Left lung (tissue), 14 donors: ENCODE measurements at places on chromosomes 3 and 15.

DNA sequence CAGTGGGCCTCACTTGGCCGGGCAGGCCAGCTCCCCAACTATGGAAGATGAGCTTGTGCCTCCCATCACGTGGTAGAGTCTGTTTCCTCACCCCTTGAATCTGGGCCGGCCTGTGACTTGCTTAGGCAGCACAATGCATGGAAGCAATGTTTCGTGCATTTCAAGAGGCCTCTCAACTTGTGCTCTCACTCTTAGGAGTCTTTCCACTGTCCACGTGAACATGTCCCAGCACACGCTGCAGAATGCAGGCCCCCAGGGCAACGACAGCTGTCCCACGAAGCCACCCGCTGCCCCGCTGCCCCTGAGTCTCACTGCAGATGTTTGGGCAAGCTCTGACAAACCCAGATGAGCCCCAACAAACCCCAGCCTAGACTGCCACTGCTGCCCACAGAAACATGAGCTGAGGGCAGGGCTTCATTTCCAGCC is 27.2 kb upstream of the SLC41A3 start:
- no peaks in the 10 kb centered on the region for H3K4me1 ChIP-seq
- no peaks in the 10 kb centered on the region for H3K27me3 ChIP-seq
- H3K27ac ChIP-seq, result no peak overlapping the region

DNA sequence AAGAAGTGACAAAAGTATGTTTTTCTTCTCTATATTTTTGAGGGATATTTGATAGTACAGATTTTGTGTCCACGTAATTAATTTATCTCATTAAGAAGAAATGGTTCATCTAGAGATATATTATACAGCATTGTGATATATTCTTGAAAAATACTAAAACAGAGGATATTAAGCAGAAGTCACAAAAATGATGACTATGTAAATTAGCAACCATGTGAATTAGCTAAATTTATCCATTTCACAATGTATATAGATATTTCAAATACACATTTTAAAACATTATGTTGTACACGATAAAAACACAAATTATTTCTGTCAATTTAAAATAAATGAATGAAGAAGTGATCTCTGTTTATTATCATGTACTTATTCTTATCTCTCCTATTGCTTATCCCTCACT is 989.5 kb downstream of the TUSC7 start:
- no peaks in the 10 kb centered on the region for H3K27me3 ChIP-seq
- no peaks in the 10 kb centered on the region for H3K4me1 ChIP-seq
- H3K27ac ChIP-seq, result no peak overlapping the region
- H3K36me3 ChIP-seq, result no peaks in the 10 kb centered on the region
- DNase-seq, result no peak

DNA sequence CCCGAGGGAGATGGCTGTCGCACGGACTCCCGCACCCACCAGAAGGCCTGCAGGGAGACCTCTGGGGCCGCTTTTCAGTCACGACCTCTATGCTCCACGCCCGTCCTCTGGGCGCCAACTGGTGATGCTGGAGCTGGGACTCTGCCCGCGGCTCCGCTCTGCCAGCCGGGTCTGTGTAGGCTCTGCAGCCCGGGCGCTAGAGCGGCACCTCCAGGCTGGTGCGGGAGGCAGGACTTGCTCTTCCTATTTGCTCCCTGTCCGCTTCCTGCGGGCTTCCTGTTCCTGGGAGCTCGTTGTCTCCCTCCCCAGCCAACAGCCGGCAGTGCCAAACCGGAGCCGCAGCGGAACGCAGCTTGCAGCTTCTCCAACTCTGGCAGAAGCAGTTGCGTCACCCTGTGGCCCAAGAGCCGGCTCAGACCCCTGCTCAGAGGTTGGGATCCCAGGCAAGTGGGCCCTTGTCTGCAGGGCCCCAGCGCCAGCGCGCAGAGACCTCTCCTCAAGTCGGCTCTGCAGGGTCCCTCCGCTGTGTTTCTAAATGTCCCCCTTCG is 285.9 kb downstream of the XXYLT1 start:
- DNase-seq, result peak; percentile 82
- H3K27me3 ChIP-seq, result no peaks in the 10 kb centered on the region
- H3K36me3 ChIP-seq, result no peaks in the 10 kb centered on the region
- H3K27ac ChIP-seq, result no peak overlapping the region

DNA sequence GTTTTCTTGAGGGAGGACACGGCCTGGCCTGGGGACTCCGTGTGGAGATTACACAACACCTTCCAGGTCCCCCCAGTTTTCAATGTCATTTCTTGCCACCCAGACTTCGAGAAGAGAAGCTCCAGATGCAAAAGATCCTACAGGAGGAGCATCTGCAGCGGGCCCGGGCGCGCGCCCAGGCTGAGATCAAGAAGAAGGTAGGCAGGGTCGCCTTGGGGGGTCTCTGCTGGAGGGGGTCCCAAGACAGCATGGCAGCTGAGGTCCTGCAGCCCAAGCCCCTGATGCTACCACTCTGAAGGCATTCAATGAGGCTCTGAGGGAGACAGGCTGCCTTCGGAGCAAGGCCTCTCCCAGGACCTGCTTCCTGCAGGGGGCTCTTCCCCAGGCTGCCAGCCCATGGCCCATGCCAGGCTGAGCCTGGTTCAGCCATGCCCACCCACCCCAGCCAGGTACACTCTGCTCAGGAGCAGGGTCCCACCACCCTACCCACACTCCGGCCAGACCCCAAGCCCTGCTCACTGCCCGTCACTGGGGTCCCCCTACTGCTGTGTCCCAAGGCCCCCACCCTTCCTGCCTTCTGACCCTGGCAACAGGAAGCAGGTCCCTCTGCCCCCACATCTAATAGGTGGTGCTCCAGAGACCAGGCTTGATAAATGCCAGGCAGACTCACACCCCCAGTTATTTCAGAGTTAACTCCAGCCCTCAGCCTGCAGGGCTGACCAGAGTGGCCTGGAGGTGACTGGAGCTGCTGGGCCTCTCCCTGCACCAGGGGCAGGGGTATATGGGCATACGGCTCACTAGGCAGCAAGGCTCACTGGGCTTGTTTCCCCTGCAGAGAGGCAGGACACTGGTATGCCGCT is 40.0 kb downstream of the ZXDC start:
- no peaks in the 10 kb centered on the region for H3K4me1 ChIP-seq
- no peak overlapping the region for H3K4me3 ChIP-seq
- H3K27me3 ChIP-seq, result no peaks in the 10 kb centered on the region
- H3K36me3 ChIP-seq, result peaks cover 81% of the 10 kb centered on the region
- no peak overlapping the region for H3K27ac ChIP-seq

DNA sequence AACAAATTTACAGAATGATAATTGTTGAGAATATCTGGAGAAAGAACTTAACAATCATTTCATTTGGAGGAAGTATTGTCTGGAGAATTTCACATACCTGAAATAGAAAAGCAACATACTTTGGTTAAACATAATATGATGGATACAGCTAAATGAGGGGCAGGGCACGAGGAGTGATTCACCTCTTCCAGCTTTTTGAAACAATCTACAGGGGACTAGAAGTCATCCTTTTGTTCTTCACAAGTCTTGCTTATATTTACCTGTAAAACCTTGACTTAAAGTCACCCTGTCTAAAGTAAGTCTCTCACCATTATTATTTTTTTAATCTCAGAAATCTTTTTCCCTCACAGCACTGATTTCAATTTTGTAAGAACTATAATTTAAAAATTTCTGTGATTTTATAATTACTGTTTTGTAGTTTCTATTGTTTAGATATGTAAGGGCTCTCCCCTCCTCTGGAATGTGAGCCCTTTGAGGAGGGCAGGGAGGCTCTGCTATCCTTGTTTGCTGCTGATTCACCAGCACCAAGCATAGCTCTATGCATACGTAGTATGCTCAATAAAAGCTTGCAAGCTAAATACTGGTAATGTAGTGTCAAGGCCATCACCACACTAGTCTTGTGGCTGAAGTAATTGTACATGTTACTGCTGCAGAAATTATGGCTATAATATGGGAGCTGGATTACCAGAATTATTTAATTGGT is 193.9 kb upstream of the THRB start:
- H3K36me3 ChIP-seq, result no peaks in the 10 kb centered on the region
- no peak for DNase-seq
- no peaks in the 10 kb centered on the region for H3K27me3 ChIP-seq
- no peak overlapping the region for H3K27ac ChIP-seq

DNA sequence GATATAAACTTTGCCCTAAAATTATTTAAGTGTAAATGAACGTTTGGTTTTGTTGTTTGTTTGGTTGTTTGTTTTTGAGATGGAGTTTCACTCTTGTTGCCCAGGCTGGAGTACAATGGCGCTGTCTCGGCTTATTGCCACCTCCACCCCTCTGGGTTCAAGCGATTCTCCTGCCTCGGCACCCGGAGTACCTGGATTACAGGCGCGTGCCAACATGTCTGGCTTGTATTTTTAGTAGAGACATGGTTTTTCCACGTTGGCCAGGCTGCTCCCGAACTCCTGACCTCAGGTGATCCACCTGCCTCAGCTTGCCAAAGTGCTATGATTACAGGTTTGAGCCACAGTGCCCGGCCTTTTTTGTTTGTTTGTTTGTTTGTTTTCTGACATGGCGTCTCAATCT is 87.9 kb upstream of the CHD2 start:
- H3K4me1 ChIP-seq, result no peaks in the 10 kb centered on the region
- peak overlapping the region; percentile 99 for H3K27ac ChIP-seq
- H3K36me3 ChIP-seq, result no peaks in the 10 kb centered on the region
- no peak for DNase-seq
- H3K27me3 ChIP-seq, result no peaks in the 10 kb centered on the region
- H3K4me3 ChIP-seq, result no peak overlapping the region

- no peak overlapping the region for H3K27ac ChIP-seq
- no peaks in the 10 kb centered on the region for H3K27me3 ChIP-seq
- no peaks in the 10 kb centered on the region for H3K4me1 ChIP-seq
- H3K4me3 ChIP-seq, result no peak overlapping the region
- DNase-seq, result no peak
Observed at GRCh38 chr15:23416349-23417276, 30.4 kb downstream of the GOLGA6L2 start.

DNA sequence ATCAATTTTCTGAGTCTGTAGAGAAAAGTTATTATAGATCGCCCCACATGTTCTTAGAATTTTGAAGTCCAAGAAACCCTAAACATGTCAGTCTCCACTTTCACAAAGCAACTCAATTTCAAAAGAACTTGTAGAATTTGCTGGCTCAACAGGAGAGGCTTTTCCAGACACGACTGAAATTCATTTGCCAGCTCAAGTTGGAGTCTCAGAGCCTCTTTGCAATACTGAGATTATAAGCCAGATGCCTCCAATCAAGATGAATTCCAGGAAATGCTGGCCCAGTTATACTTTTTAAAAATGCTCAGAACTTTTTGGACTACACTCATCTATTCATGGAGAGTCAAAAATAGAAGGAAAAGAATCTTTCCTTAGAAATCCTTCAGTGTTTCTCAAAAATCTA is 56.9 kb upstream of the NLGN1 start:
- no peaks in the 10 kb centered on the region for H3K36me3 ChIP-seq
- no peak overlapping the region for H3K27ac ChIP-seq
- H3K4me3 ChIP-seq, result no peak overlapping the region
- no peak for DNase-seq

GRCh38 chr3:64988188-64988587 is 300.4 kb upstream of the ADAMTS9 start:
- no peaks in the 10 kb centered on the region for H3K27me3 ChIP-seq
- no peak overlapping the region for H3K27ac ChIP-seq
- DNase-seq, result no peak
- no peaks in the 10 kb centered on the region for H3K4me1 ChIP-seq
- H3K36me3 ChIP-seq, result no peaks in the 10 kb centered on the region
- H3K4me3 ChIP-seq, result no peak overlapping the region

DNA sequence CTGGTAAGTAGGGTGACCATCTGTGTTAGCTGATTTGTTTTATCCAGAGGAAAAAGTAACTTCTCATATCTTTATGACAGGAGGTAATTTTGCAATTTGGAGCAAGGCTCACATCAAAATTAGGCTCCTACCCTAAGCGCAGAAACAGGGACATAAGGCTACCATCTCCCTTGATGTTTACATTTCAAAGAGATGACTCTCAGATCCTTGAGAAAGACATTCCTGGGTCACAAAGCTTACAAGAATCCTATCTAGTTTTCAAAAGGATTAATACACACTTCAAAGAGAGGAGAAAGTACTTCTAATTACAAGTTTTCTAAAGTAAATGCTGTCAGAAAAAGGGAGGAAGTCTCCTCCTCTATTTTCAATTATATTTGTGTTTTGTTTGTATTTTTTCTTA is 7.0 kb downstream of the ZPLD1 start:
- no peak overlapping the region for H3K27ac ChIP-seq
- no peak for DNase-seq
- no peaks in the 10 kb centered on the region for H3K27me3 ChIP-seq
- no peak overlapping the region for H3K4me3 ChIP-seq
- no peaks in the 10 kb centered on the region for H3K36me3 ChIP-seq
- H3K4me1 ChIP-seq, result no peaks in the 10 kb centered on the region

DNA sequence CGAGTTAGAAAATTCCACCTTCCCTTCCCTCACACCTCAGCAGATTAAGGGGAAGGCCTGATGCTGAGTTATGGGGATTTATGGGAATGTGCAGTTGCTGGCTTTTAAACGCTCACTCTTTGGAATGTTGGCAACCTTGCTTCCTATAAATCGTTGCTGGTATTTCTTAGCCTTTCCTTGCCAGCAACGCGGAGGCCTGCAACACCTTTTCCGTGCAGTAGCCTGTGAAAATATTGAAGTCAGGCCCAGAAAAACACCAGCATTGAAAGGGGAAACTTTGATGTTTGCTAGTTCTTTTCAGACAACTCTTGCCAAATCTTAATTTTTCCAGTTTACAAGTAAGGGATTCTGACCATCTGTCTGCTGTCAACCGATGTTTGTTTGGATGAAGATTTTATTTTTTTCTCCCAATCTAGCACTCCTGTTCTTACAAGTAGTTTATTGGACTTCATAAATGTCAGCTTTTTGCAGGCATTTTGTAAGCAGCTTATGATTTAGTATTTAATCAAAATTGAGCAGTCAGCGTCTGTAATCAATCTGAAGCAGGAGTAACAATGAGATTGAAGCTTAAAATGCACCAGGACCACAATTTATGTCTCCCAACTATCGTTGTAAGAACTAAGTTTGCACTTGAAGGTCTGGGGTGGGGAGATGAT is 251.0 kb downstream of the RPLP1 start:
- no peak overlapping the region for H3K4me3 ChIP-seq
- no peaks in the 10 kb centered on the region for H3K27me3 ChIP-seq
- no peak for DNase-seq
- H3K36me3 ChIP-seq, result no peaks in the 10 kb centered on the region

DNA sequence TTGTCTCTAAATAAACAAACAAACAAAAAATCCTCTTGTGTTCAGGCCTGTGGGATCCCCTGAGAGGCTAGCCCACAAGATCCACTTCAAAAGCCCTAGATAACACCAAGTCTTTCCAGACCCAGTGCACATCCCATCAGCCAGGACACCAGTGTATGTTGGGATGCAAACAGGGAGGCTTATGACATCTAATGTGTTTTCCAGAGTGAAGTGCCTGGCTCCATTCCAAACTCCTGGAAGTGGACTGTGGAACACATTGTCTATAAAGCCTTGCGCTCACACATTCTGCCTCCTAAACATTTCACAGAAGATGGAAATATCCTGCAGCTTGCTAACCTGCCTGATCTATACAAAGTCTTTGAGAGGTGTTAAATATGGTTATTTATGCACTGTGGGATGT is 57.0 kb downstream of the MLH1 start:
- no peaks in the 10 kb centered on the region for H3K36me3 ChIP-seq
- H3K4me3 ChIP-seq, result no peak overlapping the region
- H3K4me1 ChIP-seq, result peaks cover 21% of the 10 kb centered on the region

GRCh38 chr3:192106543-192106942 is 620.8 kb downstream of the FGF12 start:
- H3K27ac ChIP-seq, result no peak overlapping the region
- no peak overlapping the region for H3K4me3 ChIP-seq
- no peaks in the 10 kb centered on the region for H3K36me3 ChIP-seq
- no peaks in the 10 kb centered on the region for H3K27me3 ChIP-seq

- no peaks in the 10 kb centered on the region for H3K4me1 ChIP-seq
- no peaks in the 10 kb centered on the region for H3K27me3 ChIP-seq
- no peak for DNase-seq
- no peak overlapping the region for H3K4me3 ChIP-seq
Observed at GRCh38 chr3:43072361-43072760, 33.5 kb downstream of the POMGNT2 start.
